HFFc6 (cell line): ENCODE measurements at places on chromosomes 1 and 21. TPM values are rescaled to one million over a fixed set of nuclear protein-coding genes. Genes with fewer than 3 reads are reported as not detected.

Gene CHML
- 17.2 to 17.9 TPM (median 17.4 TPM) in 3 replicates for total RNA-seq

- H3K4me1 ChIP-seq: no peaks in the 10 kb centered on the region
- no peak for DNase-seq
- H3K27ac ChIP-seq: no peak overlapping the region
- H3K4me3 ChIP-seq: no peak overlapping the region
- H3K36me3 ChIP-seq: no peaks in the 10 kb centered on the region
- no peaks in the 10 kb centered on the region for H3K27me3 ChIP-seq
Measured at GRCh38 chr1:70554341-70554740, 143.3 kb downstream of the CTH start.

Gene DNAJB4
- total RNA-seq: 92.6 to 237 TPM (median 234 TPM) in 3 replicates

DNA sequence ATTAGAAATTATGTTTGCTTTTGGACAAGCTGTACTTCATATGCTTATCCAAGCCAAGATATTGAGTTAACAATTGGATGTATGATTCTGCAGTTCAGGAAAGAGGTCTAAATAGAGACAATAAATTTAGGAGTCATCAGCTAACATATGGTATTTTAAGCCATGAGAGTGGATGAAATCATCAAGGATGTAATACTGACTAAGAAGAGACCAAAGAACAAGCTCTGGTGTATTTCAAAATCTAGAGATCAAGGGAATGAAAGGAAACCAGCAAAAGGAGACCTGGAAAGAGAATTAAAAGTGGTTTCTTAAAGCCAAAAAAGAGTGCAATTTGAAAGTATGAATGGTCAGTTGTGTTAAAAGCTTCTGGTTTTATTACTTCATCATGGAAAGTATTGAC, 183.6 kb upstream of the BEND5 start:
- H3K36me3 ChIP-seq: no peaks in the 10 kb centered on the region
- H3K27me3 ChIP-seq: no peaks in the 10 kb centered on the region
- no peak for DNase-seq

DNA sequence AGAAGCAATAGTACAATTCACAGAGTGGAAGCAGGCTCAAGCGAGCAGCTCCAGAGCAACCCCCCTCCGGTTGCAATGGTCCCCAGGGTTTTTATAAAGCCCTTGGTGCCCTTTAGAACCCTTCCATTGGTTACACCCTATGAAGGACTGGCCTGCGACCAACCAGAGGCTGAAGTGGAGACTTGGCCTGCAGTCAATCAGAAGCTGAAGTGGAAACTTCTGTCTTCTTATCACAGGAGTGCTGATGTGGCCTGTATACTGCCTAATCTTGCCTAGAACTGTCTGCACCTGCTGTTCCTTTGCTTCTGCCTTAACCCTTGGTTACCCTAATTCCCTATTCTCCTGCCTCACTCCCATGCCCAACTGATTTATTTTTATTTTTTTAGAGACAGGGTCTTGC, 15.4 kb upstream of the FRRS1 start:
- no peaks in the 10 kb centered on the region for H3K4me1 ChIP-seq
- no peak for DNase-seq
- no peak overlapping the region for H3K4me3 ChIP-seq
- H3K36me3 ChIP-seq: no peaks in the 10 kb centered on the region
- H3K27ac ChIP-seq: no peak overlapping the region
- no peaks in the 10 kb centered on the region; the same call in 1 of the 2 replicates for H3K27me3 ChIP-seq

DNA sequence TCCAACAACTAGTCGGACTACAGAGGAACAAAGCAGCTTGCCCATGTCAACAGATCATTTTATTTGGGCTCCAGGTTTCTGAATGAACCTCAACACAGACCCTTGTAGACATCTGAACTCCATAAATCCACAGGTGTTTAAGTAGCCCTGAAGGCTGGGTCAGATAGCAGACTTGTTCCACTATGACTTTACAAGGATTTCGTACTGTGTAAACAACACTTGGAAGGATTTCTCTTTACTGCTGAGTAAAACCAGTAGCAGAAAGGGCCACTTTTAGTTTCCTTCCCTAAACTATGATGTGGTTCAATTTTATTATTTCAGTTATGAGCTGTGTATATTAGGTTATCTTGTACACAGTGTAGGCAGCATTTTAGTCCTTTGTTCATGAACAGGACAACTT, 316.4 kb upstream of the ADGRL2 start:
- no peaks in the 10 kb centered on the region for H3K27me3 ChIP-seq
- no peak for DNase-seq
- H3K4me3 ChIP-seq: no peak overlapping the region
- no peaks in the 10 kb centered on the region for H3K4me1 ChIP-seq
- H3K27ac ChIP-seq: no peak overlapping the region

DNA sequence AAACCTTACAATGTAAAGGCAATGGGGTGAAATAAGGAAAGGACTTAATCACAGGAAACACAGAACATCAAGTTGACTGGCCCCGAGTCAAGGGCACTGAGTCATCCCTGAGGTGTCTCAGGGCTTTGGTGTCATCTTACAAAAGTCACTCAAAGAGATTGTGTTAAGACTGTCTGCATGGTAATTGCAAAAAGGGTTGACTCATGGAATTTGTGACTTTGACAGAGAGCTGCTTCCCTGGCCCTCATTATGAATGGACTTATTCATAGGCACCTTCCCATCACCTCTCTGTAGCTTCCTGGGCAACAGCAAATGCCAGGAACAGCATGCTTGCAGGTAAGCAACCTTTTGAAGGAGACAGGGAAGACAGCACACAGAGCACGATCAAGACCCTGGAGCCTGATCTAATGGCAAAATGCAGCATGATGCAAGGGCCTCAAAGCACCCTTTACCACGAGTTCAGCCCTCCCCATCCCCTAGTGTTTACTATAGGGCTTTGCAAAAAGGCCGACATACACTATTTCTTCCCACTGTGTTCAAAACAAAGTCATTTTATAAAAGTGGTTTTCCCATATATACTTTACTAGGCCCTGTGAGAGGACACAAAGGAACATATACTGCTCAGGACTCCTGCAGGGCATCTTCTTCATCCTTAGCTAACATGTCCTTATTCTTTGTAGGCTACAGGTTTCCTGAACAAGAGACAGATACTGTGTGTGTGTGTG, 17.1 kb downstream of the ZP4 start:
- H3K27ac ChIP-seq: peak overlapping the region; percentile 59; the same call in 1 of the 2 replicates
- no peak overlapping the region for H3K4me3 ChIP-seq
- H3K4me1 ChIP-seq: peaks cover 35% of the 10 kb centered on the region
- H3K36me3 ChIP-seq: peaks cover 4% of the 10 kb centered on the region; the same call in 1 of the 2 replicates
- peak; percentile 70 for DNase-seq

Gene GBP5
- total RNA-seq: not detected in 3 replicates

DNA sequence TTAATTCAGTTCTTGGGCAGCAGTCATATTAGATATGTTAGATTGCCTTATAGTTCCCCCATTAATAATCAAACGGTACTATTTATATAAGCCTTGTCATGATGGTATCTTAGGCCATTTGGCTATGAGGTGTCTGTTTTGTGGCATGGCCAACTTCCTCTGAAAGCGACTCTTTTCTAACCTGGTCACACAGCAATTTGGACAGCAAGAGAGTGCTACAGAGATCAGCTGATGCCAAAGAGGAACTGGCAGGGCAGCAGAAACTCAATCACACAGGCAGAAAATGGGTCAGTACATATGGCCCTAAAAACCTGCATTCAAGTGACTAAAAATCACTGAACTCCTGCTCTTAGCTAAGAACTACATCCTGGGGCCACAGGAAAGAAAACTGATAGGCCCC, 13.4 kb upstream of the MUTYH start:
- H3K4me3 ChIP-seq: no peak overlapping the region
- H3K27me3 ChIP-seq: no peaks in the 10 kb centered on the region
- no peak overlapping the region for H3K27ac ChIP-seq
- peaks cover 9% of the 10 kb centered on the region for H3K4me1 ChIP-seq
- H3K36me3 ChIP-seq: no peaks in the 10 kb centered on the region
